AG10803 (cell line): ENCODE measurements at places on chromosomes 7 and 10.

GRCh38 chr10:104348601-104349000 lies 5.0 kb upstream of the CFAP58 start:
- DNase-seq, result no peak

- DNase-seq, result no peak
These were observed 29.4 kb downstream of the CLRN3 start for GRCh38 chr10:127863231-127863825.

DNA sequence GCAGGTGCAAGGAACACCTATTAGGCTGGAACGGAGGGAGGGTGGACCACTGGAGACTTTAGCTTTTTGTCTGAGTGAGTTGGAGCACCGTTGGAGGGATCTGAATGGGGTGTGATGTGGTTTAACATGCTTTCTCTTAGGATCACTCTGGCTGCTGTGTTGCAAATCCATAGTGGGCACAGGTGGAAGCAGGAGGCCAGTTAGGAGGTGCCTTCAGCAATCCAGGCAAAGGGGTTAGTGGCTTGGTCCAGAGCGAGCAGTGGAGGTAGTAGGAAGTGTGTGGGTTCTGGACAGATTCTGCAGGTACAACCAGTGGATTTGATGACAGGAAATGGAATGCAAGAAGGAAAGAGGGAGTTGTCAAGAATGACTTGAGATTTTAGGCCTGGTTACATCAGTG lies 95.0 kb downstream of the MMRN2 start:
- DNase-seq, result no peak

DNA sequence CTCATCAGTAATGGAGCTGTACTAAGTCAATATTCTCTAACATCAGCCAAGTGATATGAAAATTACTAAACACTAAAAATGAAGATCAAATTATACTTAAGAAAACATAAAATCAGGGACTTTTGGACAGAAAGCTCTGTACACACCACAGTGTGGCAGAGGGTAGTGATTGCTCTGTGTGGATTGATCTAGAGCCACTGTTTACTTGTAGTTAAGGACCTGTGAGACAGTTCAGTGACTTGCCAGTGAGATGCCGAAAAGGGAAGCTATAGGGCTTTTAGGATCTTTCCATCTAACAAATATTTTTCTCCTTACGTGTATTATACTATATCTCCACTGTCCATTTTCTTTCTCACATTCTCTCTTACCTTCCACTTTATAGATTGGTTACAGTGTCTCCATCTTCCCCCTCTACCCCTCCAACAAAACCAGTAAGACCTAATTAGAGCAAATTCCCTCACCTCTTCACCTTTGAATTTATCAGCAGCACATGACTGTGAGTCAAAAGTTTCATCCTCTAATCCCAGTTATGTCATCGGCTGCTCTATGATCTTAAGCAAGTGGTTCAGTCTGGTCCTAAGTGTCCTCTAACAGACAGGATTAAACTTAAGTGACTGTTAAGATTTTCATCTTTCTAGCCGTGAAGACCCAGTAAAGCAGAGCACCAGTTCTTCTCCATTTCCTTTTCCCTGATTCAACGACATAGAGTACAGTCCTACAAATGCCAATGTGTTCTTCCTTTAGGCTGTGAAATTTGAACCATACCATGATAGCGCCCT lies 6.9 kb downstream of the PIK3CG start:
- DNase-seq, result no peak

DNA sequence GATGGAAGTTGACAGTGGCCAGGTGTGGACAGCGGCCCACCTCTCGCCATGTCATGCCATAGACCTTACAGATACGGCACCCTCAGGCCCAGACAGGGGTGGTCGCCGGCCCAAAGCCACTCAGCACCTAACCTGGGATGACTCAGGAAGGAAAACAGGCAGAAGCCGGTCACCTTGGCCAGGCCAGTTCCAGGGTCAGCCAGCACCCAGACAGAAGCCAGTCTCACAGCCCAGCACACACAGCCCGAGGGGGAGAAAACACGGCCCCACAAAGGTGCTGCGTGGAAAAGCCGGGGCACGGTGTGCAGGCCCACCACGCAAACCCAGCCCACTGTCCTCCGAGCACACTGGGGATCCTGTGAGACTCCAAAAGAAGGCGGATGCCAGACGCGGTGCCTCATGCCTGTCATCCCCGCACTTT lies 95.2 kb upstream of the DNAAF5 start:
- DNase-seq, result no peak
